ENCODE measurements at places on chromosomes 3 and 15.

DNA sequence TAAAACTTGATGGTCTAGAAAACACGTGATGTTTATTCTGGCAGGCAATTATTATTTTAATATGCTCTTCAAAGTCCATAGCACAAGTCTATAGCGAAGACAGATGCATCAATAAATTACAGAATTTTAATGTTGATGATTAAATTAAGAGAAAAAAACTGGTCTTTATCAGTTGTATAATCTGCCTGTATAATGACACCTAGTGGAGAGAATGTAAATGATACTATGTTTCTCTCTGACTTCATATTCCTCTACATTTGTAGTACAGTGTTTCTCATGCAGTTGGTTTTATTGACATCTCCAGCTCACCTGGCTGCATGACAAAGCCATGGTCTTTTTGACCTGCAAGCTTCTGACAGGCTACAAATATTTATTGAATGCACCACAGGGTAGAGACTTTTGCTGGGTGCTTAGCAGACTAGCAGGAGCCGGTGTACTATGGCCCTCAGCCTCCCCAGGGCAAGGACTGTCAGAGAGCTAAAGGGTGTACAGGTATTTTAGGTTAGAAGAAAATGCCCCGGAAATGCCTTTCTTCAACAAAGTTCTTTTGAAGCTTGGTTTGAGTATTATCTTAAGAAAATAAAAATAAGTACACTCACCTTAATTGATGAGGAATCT, 289.9 kb downstream of the GAP43 start:
- DNase-seq = no peak

GRCh38 chr15:51281368-51281967, 56.9 kb downstream of the CYP19A1 start:
- DNase-seq = no peak

DNA sequence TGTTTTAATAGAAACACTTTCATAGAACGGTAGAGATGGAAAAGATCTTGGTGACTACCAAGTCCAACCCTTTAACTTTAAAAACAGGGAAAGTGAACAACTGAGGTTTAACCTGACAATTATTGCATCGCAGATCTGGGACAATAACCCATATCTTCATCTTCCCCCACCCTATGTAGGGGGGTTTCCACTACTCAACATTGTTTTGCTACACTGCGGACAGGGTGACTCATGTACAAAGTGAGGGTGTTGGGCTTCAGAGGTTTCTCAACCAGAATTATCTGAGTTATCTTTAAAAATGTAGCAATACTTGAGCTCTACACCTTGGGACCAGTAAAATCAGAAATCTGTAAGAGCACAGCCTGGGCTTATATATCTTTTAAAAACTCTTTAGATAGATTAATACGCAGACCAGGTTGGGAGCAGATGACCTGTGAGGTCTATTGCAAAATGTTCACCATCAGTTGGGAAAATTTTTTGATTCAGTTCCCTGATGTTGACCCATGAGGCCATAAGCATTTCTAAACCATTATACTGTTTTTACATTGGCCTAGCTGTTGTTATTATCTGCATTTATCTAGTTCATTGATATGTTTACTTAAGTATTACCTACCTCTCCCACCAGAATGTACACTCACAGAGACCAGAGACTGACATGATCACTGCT, 103.6 kb upstream of the ICE2 start:
- no peak for DNase-seq

DNA sequence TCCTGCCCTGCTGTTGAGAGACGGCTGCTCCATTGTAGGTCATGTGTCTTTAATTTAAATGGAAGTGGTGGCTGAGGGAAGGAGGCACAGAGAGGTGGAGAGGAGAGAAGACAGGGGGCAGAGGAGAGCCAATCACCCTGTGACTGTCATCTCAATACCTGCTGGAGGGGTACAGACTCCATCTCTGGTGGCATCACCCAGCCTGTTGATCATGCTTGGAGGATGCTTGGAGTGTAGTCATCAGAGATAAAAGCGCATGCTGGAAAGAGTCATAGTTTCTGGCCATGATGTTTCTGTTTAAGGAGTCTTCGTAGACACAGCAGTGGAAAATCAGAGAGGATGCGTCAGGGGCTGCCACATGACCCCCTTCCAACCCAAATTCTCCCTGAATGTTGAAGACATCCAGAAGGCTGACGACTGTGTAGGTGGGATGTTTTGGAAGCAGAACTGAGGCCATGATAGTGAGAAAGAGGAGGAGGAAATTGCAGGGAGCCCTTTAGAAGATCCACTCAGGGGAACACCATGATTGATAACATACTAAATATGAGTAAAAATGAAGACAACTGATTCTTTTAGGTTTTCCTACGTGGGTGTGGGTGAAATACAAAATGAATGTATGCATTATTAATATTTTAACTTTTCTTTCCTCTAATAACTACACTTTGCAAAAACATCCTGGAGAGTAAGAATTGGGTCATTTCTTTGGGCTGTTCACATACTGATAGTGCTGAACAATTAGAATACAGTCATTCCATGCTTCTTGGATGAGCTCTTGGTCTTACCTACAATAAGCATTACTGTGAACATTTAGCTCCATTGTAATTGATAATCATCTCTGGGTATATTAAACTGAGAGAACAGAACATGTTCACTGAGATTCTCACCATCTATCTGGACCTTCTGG, 210.6 kb upstream of the ATP10A start:
- no peak for DNase-seq

GRCh38 chr3:67616046-67616445, 38.4 kb downstream of the SUCLG2 start:
- no peak for DNase-seq

All from uterus (tissue), 4 donors.